Activated CD4-positive, alpha-beta T cell treated with anti-CD3 and anti-CD28 coated beads for 1 hour (primary cell): ENCODE measurements at places on chromosomes 6 and 20.
A peak's percentile ranks its signal among the peaks of the same experiment; 100 is the strongest.

DNA sequence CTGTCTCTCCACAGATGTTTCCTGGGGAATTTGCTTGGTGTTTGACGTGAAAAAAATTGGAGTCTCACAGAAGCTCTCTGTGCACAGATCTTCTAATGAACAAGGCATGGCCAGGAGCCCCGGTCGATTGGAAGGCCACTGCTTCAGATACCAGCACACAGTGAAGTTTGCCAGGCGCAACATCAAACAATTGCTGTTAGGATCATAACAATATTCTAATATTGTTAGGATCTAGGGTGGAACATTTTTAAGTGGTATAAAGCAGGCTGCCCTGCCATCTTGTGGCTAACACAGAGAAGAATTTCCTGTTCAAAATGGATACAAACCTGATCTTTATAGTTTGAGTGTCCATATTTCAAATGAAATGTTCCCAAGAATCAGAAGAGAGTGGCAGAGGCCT, 64.1 kb downstream of the C6orf118 start:
- DNase-seq = no peak

DNA sequence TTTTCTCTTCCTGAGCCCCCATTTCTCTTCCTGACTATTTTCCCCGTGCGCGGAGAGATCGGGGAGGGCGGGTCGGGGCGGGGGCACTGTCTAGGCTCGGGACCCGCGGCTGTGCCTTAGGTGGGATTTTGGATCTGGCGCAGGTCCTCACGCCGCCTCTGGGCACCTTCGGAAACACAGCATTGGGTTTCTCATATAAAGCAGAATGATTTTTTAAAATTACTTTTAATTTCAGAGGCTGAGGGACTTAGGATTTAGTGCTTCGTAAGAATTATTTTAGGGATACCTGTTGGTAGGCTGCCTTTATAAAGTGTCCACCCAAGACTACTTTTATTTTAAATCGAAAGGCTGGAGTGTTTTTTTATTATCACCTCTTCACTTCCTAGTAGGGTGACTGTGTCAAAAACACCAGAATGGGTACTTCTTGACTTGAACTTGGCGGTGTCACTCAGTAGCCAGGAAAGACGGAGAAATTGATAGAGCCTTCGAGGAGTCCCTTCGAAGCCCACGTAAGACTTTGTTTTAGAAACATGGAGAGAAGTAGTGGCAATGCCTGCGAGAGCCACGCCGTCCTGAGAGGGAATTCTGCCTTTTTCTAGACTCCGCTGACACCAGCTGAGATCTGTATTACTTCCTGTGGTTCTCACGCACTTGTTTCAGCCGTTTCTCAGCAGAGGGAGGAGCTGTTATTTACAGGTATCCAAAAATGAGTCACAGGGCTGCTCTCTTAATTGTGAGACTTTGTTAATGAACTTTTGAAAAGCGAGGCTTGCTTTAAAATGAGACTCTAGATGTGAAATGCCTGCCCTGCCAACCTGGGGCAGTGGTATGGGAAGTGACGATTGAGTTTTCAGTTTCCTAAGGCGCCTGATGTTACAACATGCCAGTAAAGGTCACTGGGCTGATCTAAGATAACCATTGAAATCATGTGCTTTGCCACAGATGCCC, 667 bp downstream of the STX11 start:
- peak; percentile 37 for DNase-seq

DNA sequence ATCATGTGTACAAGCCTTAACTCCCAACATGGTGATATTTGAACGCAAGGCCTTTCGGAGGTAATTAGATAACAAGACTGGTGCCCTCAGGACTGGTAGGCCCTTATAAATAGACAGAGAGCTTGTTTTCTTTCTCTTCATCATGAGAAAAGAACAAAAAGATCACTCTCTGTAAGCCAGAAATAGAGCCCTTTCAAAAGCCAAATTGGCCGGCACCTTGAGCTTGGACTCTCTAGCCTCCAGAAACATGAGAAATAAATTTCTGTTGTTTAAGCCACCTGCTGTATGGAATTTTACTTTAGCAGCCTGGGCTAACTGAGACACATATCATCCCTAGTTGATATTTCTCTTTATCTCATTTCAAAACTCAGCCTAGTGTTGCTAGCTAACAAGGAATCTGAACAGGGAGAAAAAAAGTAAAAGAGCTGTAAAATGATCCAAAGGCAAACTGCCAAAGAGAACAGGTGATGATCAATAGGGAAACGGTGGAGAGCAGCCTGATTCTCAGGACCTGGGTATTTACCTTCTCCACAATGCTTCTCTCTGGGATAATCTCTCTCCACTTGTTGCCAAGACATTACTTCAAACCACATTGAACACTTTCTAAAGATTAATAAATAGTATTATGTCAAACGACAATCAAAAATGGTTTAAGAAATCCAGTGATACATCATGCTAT, 6.1 kb downstream of the COL21A1 start:
- DNase-seq = no peak

- DNase-seq = no peak
These were observed 932 bp upstream of the EZR start for GRCh38 chr6:158819977-158820622.

- DNase-seq = no peak
These were observed 103.6 kb upstream of the CNKSR3 start for GRCh38 chr6:154614101-154614500.
